ENCODE measurements at places on chromosomes 3 and 15. TPM values are rescaled to one million over a fixed set of nuclear protein-coding genes. Genes with fewer than 3 reads are reported as not detected.

- no peaks in the 10 kb centered on the region for H3K36me3 ChIP-seq
- no peak for DNase-seq
- H3K27me3 ChIP-seq: no peaks in the 10 kb centered on the region
- H3K27ac ChIP-seq: no peak overlapping the region
Observed at GRCh38 chr15:72180761-72181324, 16.7 kb downstream of the GRAMD2A start.

DNA sequence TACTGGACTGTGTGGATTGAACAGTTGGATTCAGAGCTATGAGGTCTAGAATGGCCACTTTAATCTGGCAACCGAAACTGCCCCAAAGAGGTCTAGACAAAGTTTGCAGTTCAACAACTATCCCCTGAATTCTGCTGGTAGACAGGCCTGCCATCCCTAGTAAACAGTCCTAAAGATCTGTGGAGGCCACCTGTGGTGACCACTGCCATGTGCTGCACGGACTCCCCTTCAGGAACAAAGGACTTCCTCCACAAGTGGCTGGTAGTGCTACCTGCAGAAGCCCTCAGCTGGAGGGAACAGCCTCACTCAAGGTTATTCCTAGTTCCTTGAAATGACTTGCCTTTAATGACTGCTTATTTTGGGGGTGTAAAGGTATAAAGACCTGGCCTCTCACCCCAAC, 6.1 kb downstream of the TNFAIP8L3 start:
- H3K4me1 ChIP-seq: no peaks in the 10 kb centered on the region
- H3K4me3 ChIP-seq: no peak overlapping the region
- H3K27me3 ChIP-seq: peaks cover 15% of the 10 kb centered on the region
- no peaks in the 10 kb centered on the region for H3K36me3 ChIP-seq
- DNase-seq: no peak

- no peak for DNase-seq
- H3K27me3 ChIP-seq: no peaks in the 10 kb centered on the region
- H3K4me3 ChIP-seq: no peak overlapping the region
- H3K36me3 ChIP-seq: no peaks in the 10 kb centered on the region
- H3K4me1 ChIP-seq: peaks cover 30% of the 10 kb centered on the region
Observed at GRCh38 chr3:177089901-177090300, 107.4 kb downstream of the TBL1XR1 start.

DNA sequence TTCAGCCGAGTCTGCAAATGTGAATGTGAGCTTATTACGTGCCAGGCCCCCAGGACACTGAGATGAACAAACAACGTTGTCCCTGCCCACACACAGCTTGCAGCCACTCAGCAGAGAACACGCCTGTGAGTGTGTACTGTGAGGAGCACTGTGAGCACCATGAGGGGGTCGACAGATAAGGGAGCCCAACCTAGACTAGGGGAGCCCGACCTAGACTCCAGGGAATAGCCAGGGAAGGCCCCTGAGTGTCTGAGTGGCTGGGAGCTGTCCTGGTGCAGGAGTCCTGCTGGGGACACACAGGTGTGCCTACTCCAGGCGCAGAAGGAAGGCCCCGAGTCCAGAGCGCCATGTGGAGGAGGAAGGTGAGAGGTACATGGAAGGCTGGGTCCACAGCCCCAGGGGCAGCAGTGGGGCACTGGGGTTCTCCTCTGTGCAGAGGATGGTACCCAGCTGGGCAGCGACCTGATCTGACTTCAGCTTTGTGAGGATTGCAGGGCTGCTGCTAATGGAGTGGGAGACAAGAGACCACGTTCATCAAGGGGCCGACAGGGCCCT, 36.5 kb downstream of the MGLL start:
- H3K4me3 ChIP-seq: no peak overlapping the region
- no peaks in the 10 kb centered on the region for H3K36me3 ChIP-seq
- peak overlapping the region; percentile 54 for H3K27ac ChIP-seq
- DNase-seq: no peak

Gene MAGEL2
- total RNA-seq: 0.20 TPM

Gene RAB43
- total RNA-seq: 4.8 TPM

Gene CD96
- 3.3 TPM for total RNA-seq

All from tibial nerve (tissue), 4 donors.